ENCODE measurements at places on chromosomes 6 and 20. TPM values are rescaled to one million over a fixed set of nuclear protein-coding genes. Genes with fewer than 3 reads are reported as not detected.

FAM83C gene
- not detected for total RNA-seq

KIAA0408 gene
- 2.2 TPM for total RNA-seq

TP53TG5 gene
- total RNA-seq, result not detected

GMNN gene
- total RNA-seq, result 27.2 TPM

FAM120B gene
- 28.8 TPM for total RNA-seq

FAM217A gene
- not detected for total RNA-seq

SCGN gene
- 0.80 TPM for total RNA-seq

MRPL18 gene
- 68.2 TPM for total RNA-seq

- H3K4me1 ChIP-seq, result no peaks in the 10 kb centered on the region
- H3K36me3 ChIP-seq, result no peaks in the 10 kb centered on the region
- DNase-seq, result no peak
These were observed 92.0 kb upstream of the TMEM181 start for GRCh38 chr6:158467923-158468322.

DNA sequence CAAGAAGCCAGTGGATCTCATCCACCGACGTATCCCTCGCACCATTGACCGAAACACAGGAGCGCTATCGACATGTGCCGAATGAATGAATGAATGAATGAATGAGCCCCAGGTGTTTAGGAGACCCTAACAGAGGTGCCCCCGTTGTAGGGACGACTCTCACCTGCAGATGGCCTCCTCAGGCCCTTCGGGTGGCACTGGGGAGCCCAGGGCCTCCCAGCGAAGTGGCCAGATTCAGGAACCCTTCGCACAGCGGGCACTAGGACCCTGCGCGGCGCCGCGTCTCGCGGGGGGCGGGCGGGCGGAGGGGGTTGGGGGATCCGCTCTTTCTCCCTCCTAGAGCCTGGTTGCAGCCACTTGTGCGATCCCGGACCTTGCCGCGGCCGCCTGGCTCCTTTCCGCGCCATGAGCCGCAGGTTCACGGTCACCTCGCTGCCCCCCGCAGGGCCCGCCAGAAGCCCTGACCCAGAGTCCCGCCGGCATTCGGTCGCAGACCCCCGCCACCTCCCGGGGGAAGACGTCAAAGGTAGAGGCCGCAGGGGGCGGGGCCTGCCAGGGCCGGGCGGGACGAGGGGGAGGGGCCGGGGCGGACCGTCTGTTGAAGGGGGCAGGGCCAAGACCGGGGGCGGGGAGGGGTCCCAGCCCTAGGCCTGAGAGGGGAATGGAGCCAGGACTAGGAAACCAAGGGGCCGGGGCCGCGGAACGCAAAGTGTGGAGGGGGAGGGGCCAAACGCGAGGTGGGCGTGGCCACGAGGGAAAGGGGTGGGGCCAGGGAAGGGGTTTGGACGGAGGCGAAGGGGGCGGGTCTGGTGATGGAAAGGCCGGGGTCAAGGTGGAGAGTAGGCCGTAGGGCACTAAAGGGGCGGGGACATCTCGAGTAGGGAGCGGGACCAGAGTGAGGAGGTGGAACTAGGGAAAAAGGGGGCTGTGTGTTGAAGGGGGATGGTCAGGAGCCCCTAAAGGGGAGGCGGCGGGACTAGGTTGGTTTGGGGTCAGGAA, 7.4 kb upstream of the SLC12A5 start:
- no peak for DNase-seq
- H3K4me1 ChIP-seq, result peaks cover 10% of the 10 kb centered on the region
- peak overlapping the region; percentile 59 for H3K4me3 ChIP-seq
- H3K27ac ChIP-seq, result no peak overlapping the region
- peaks cover 95% of the 10 kb centered on the region for H3K27me3 ChIP-seq

GRCh38 chr6:116247285-116247684, 6.6 kb downstream of the TSPYL4 start:
- H3K4me3 ChIP-seq, result no peak overlapping the region
- no peaks in the 10 kb centered on the region for H3K36me3 ChIP-seq
- no peaks in the 10 kb centered on the region for H3K4me1 ChIP-seq
- H3K27ac ChIP-seq, result no peak overlapping the region
- DNase-seq, result no peak

DNA sequence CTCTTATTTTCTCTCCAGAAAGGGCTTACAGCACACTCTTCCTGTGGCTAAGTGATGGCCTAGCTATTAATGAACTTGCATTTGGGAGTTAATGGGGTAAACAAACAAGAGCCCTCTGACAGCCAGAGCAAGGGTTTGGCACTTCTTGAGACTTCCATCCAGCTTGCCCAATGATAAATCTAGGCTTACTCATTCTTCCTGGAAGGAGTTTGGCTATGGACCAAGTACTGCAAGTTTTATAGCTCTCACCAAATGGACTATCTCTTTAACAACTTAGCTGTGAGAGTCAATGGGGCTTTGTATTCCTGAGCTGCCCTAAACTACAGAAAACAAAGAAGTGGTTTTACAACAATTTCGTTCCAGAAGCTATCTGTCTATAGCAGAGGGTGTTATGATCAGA, 16.7 kb upstream of the PI3 start:
- no peak overlapping the region for H3K4me3 ChIP-seq
- no peak for DNase-seq
- no peak overlapping the region for H3K27ac ChIP-seq
- no peaks in the 10 kb centered on the region for H3K27me3 ChIP-seq
- H3K36me3 ChIP-seq, result no peaks in the 10 kb centered on the region
- H3K4me1 ChIP-seq, result no peaks in the 10 kb centered on the region

DNA sequence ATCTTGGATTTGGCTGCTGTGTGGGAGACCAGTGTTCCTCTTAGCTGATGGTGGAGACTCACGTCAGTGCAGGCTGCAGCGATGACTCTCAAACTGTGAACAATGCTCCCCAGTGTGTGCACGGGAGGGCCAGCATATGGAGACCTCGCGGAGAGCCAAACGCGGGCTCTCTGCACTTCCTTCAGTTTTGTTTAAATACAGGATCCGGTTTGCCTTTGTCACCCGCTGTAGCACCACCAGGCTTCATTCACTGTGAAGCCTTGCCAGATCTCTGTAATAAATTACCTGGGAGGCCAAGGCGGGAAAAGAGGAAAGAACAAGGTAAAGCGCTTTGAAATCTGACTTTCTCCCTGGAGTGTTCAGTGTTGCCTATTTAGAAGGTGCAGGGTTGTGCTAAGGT, 30.7 kb upstream of the TMEM14A start:
- no peaks in the 10 kb centered on the region for H3K27me3 ChIP-seq
- no peak for DNase-seq
- no peaks in the 10 kb centered on the region for H3K4me1 ChIP-seq
- H3K36me3 ChIP-seq, result no peaks in the 10 kb centered on the region
- no peak overlapping the region for H3K27ac ChIP-seq

GRCh38 chr6:113122060-113122459, 735.1 kb upstream of the MARCKS start:
- DNase-seq, result no peak
- no peak overlapping the region for H3K4me3 ChIP-seq
- H3K36me3 ChIP-seq, result no peaks in the 10 kb centered on the region

DNA sequence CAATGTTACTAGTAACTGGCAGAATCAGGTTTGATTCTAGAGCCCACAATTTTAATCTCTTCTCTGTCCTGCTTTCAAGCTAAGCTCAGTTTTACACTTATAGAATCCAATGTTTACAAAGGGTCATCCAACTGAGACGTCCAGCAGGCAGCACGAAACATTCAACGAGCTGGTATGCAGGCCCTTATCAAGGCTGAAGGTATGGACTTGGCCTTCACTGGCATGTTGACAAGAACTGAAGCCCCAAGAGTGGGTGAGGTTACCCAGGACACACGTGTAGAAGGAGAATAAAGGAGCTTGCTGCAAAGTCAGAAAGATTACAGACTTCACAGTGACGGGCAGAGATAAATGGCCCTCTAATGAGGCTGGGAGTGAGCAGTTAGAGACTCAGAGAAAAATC, 187.4 kb downstream of the KIF16B start:
- H3K4me1 ChIP-seq, result no peaks in the 10 kb centered on the region
- no peaks in the 10 kb centered on the region for H3K36me3 ChIP-seq
- H3K27ac ChIP-seq, result no peak overlapping the region
- no peak overlapping the region for H3K4me3 ChIP-seq

DNA sequence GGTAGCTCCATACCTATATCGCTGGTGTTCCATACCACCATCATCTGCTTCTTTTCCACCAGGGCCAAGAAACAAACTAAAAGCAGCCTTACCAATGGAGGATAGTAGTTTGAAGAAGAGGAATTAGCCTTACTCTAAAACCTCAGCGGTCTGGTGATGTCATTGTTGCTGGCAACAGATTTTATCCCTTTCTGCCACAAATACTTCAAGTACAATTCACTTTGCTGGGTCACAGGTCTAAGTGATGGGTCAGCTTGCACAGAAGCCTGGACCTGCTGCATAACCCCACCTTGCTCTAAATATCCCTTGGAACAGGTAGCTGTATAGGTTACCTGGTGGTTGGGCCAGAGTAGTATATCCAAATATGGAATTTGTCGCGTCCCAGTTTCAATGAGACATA, 53.2 kb upstream of the THEMIS start:
- H3K27me3 ChIP-seq, result no peaks in the 10 kb centered on the region
- H3K36me3 ChIP-seq, result no peaks in the 10 kb centered on the region
- no peaks in the 10 kb centered on the region for H3K4me1 ChIP-seq
- no peak for DNase-seq
- no peak overlapping the region for H3K27ac ChIP-seq

- no peak overlapping the region for H3K4me3 ChIP-seq
- no peaks in the 10 kb centered on the region for H3K4me1 ChIP-seq
- no peak overlapping the region for H3K27ac ChIP-seq
- DNase-seq, result peak; percentile 5
- H3K36me3 ChIP-seq, result no peaks in the 10 kb centered on the region
These were observed 11.2 kb upstream of the PCMTD2 start for GRCh38 chr20:64244281-64244805.

DNA sequence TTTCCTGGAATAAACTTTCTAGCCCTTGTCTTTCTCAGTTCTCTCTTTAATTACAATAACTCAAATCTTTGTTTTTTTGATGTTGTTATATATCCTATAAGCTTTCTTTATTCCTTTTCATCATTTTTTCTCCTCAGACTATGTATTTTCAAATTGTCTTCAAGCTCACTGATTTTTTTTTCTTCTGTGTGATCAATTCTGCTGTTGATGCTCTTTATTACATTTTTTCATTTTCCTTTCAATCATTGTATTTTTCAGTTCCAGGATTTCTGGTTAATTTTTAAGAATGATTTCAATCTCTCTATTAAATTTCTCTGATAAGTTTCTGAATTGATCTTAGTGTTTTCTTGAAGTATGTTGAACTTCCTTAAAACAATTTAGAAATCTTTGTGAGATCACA, 209.7 kb downstream of the TBC1D32 start:
- H3K4me1 ChIP-seq, result no peaks in the 10 kb centered on the region
- no peak for DNase-seq
- peaks cover 6% of the 10 kb centered on the region for H3K36me3 ChIP-seq
- no peaks in the 10 kb centered on the region for H3K27me3 ChIP-seq
- no peak overlapping the region for H3K4me3 ChIP-seq
- no peak overlapping the region for H3K27ac ChIP-seq

GRCh38 chr6:42993445-42993844, 9.1 kb downstream of the PPP2R5D start:
- no peaks in the 10 kb centered on the region for H3K4me1 ChIP-seq
- H3K27ac ChIP-seq, result no peak overlapping the region
- no peak for DNase-seq
- no peaks in the 10 kb centered on the region for H3K36me3 ChIP-seq
- no peak overlapping the region for H3K4me3 ChIP-seq

DNA sequence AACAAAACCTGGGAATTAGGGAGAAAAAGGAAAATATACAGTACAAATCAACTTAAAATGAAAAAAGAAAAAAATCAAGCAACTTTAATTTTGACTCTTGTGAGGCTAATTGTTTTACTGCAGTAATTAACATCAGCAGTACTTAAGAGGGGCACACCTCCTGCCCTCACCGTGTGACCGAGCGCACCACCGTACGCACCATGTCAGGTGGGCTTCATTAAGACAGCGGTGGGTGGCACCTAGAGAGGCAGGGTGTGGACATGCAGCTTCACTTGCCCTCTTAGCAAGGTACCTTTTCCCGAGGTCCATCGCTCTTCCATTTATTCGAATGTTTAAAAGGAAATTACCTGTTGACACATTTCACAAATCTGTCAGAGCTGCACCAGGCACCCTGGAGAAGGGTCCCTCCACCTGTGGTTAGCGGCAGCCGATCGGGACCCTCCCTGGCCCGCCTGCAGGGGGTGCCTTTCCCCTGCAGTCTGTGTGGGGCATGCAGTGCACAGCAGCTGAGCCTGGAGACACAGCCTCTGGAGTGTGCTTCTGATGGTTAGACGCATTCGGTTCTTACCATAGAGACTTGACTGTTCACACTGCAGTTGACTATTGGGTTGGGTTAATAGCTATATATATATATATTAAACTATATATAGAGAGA, 184.1 kb downstream of the TMEM242 start:
- peaks cover 8% of the 10 kb centered on the region for H3K4me1 ChIP-seq
- no peaks in the 10 kb centered on the region for H3K36me3 ChIP-seq
- H3K4me3 ChIP-seq, result no peak overlapping the region

DNA sequence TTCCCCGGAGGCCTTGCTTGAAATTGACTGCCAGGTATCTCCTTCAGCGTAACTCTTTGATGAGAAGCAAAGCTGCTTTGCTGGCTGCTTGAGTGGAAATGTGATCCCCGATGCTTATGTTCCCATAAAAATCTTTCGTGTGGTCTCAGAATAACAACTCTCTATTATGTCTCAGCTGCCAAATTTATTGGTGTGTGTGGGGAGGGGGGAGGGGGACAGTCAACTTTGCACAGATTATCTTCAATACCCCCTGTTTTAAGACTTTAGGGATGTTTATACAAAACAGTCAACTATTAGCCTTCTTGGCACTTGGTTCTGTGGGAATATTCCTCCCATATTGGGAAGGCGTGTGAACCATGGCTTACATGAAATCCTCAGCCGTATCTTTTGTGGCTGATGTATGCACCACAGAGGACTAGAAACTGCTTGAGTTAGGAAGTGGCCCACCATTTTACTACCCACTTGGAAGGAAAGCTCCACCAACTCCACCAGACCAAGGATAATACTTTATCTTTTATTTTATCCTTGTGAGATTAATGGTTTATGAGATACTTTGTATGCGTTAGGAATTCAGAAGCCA, 101.5 kb upstream of the SLC24A3 start:
- H3K4me1 ChIP-seq, result no peaks in the 10 kb centered on the region
- no peaks in the 10 kb centered on the region for H3K36me3 ChIP-seq
- no peak overlapping the region for H3K4me3 ChIP-seq
- H3K27ac ChIP-seq, result no peak overlapping the region
- H3K27me3 ChIP-seq, result no peaks in the 10 kb centered on the region
- no peak for DNase-seq

- H3K4me3 ChIP-seq, result no peak overlapping the region
- no peaks in the 10 kb centered on the region for H3K36me3 ChIP-seq
- H3K4me1 ChIP-seq, result no peaks in the 10 kb centered on the region
- no peak overlapping the region for H3K27ac ChIP-seq
These were observed 106.8 kb upstream of the PDE10A start for GRCh38 chr6:165769884-165770283.

GRCh38 chr6:169862043-169862891, 110.8 kb downstream of the ERMARD start:
- H3K27me3 ChIP-seq, result no peaks in the 10 kb centered on the region
- no peaks in the 10 kb centered on the region for H3K4me1 ChIP-seq
- DNase-seq, result no peak
- H3K27ac ChIP-seq, result no peak overlapping the region

Data from breast epithelium (tissue), 4 donors.